ENCODE measurements at places on chromosomes 6 and 20.

DNA sequence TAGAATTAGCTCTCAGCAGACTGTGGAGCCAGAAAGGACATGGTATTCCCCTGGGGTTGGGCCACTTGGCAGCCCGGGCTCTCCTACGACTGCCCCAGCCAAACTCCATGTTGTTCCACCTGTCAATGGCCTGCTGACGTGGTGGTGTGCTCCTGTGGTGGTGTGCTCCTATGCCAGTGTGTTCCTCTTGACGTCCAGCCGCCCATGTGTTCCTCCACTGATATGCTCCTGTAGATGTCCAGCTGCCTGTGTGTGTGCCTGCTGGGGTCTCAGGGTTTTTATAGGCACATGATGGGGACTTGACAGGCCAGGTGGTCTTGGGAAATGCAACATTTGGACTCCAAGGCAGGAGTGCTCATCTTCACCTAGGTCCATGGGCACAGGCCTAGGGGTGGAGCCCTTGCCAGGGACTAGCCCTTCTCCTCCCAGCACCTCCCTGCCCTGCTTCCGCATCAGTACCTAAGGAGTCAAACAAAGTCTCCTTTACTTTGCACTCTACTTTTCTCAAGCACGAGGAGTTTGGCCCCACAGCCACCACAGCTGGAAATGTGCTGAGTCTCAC lies 133.5 kb downstream of the TINAG start:
- no peak for DNase-seq

GRCh38 chr6:13769655-13770053 lies 44.7 kb downstream of the MCUR1 start:
- peak; percentile 16 for DNase-seq

DNA sequence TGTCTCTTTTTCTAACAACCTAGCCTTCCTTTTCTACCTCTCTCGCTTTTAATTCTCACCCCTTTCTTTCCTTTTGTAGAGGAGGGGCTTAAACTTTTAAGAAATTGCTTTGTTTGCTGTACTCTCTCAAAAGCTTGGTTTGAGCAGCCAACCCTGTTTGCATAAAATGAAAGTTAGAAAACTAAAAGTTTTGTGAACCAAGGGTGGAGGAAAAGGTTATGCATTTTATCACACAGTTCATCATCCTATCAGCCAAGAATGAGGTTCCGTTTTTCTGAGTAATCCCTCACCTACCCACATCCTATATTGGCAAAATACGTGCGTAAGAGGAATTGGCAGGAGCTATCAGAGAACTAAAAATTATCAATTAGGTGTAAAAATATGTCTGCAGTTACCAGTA lies 42.8 kb upstream of the LOC128125822 start:
- DNase-seq = no peak

- DNase-seq = no peak
These were observed 30.5 kb upstream of the GLP1R start for GRCh38 chr6:39018103-39018502.

- no peak for DNase-seq
These were observed 453.2 kb downstream of the TFAP2A start for GRCh38 chr6:9961646-9962045.

DNA sequence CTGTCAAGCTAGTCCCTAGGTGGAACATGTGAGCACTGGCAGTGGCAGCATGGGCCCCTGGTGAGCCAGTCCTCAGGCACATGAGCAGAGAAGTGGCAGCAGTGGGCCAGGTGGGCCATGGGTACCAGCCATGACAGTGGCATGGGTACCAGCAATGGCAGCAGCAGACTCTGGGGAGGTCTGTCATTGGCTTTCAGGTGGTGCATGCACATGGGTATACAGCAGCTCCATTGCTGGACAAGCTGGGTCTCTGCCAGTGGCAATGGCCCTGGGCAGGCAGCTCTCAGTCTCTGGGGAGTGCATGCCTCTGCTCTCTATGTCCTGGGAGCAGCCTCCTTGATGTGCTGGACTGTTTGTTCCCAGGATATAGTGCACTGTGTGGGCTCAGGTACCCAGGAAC lies 65.3 kb downstream of the KAT14 start:
- no peak for DNase-seq

DNA sequence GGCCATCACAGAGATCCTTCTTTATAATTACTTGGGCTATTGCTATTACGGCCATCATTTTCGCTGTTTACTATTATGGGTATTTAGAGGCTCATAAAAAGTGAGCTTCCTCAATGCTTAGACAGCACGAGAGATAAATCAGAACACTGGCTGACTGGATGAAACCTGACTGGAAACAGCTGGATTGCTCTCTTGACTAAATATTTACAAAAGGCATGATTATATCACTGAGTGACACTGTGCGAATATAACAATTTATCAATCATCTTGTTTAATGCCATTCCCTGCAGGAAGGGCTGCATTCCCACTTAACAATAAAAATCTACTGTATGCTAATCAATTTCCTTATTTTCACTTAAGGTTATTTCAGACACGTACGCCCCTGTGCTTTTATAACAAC lies 260.1 kb upstream of the ARID1B start:
- no peak for DNase-seq

DNA sequence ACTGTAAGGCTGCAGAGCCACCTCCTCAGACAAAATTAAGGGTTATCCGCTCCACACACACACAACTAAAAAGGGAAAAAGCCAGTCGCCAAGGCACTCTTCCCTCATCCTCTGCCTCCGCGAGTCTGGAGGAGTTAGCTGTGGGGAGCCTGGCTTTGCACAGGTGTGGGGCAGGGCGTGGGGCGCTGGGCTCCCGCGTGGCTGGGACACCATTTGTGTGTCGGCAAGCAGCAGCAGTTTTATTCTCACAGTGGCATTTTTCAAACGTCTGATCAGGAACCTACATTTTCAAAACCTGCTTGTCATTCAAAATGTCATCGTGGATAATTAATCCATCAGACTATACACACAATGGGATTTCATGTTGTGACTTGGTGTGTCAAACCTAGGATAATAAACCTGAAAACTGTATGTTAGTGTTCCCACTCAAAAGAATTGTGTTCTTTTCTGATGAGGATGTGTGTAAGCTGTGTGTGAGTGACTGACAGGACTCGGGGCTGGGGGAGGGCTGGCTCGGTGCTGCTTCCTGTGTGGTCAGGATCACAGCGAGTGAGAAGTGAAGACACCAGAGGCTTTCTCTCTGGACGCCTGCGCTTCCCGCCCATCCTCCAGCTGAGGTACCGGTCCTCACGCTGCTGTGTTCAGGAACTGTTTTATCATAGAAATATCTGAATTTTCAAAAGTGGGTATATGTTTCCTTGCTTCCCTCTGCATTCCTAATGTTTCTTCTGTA lies 83.1 kb downstream of the IRF4 start:
- DNase-seq = no peak

- no peak for DNase-seq
These were observed 34.3 kb upstream of the VEGFA start for GRCh38 chr6:43735642-43736199.

DNA sequence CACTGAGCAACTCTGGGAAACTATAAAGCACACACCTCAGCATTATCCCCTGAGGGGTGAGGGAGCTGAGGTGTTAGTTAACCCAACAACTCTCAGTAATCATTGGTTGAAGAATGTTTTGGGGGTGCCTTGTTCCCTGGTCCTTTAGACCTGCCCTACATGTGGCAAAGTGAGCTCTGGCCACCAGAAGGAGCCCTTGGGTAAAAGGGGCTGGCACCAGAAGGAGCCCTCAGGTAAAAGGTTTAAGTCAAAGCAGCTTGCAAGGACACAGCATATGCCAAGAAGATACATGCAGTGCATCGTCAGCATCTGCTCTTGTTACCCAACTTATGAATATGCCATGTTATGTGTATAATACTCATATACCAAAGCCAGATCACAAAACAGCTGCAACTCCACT lies 1081.7 kb downstream of the KIF16B start:
- DNase-seq = no peak

DNA sequence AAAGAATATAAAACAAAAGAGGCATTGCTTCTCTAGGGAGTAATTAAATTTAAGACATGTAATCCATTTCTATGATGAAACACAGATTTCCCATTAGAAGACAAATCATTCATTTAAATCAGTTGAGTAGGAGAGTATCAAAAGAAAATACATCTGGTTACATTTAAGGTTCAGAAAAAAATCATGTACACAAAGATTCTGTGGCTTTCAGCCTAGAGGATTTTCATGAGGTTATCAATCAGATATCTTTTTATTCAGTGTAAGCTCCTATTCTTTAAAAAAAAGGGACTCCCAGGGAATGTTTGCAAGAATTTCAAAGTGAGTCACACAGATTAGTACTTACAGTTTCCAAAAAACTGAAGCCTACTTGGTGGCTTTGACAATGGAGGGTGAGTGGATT lies 24.9 kb downstream of the COL21A1 start:
- DNase-seq = no peak

DNA sequence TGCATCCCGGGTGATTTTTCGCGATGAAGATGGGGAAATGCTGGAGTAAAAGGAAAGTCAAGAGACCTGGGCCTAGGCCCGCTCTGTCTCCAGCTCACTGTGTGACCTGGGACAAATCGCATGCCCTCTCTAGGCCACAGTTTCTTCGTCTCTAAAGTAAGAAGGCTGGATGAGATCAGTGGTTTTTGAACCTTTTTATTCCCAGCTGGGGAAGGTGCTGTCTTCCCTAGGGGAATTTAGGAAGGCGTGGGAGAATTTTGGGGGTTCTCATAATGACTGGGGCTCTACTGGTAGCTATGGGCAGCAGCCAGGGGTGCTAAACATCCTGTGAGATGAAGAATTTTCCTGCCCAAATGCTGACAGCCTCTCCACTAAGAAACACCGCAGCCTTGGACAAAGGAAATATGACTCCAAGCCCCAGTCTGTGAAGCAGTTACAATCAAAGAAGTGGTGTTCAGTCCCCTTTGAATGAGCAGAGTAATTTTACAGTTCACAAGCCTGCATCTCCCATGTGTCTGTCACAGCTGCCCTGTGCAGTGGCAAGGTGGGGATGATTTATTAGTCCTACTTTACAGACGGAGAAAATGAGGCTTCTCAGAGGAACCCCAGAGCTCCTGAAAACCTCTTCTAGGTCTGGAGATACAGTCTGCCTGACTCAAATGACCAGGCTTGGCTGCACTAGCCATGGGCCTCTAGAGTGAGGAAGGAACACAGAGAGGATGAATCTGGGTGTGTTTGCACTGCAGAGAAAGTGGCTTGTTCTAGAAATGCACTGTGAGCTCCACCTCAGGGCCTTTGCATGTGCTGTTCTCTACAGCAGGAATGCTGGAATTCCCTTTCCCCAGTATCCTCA lies 57.2 kb downstream of the RAB44 start:
- DNase-seq = no peak

- DNase-seq = no peak
These were observed 22.8 kb downstream of the TGM6 start for GRCh38 chr20:2403291-2404052.

- no peak for DNase-seq
These were observed 2.1 kb downstream of the EGFL8 start for GRCh38 chr6:32166411-32167061.

DNA sequence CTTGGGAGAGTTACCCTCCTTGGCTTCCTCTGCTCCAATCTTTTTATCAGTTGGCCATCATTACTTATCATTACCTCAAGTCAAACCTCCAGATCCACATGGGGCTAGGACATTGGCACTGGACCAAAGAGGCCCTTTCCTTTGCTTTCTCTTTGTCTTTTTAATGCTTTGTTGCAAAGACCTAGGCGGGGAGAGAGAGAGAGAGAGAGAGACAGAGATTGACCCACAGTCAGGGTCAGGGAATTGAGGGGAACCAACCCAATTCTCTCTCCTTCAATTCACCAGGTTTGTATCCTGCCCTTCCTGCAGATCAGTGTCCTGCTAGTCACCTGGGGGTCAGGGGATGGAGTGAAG lies 3.5 kb upstream of the VEGFA start:
- DNase-seq = no peak

- no peak for DNase-seq
These were observed 132.9 kb downstream of the SCML4 start for GRCh38 chr6:107691062-107691751.

DNA sequence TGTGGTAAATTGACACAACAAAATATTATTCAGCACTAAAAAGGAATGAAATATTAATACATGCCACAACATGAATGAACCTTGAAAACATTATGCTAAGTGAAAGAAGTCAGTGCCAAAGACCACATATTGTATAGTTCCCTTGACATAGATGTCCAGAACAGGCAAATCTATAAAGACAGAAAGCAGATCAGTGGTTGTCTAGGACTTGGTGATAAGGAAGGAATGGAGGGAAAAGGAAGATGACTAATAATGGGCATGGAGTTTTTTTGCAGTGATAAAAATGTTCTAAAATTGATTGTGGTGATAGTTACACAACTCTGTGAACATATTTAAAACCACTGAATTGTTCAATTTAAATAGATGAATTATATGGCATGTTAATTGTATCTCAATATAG lies 32.5 kb downstream of the TBX18 start:
- no peak for DNase-seq
